GM03348 (cell line): ENCODE measurements at places on chromosomes 12 and 14.
A peak's percentile ranks its signal among the peaks of the same experiment; 100 is the strongest.

DNA sequence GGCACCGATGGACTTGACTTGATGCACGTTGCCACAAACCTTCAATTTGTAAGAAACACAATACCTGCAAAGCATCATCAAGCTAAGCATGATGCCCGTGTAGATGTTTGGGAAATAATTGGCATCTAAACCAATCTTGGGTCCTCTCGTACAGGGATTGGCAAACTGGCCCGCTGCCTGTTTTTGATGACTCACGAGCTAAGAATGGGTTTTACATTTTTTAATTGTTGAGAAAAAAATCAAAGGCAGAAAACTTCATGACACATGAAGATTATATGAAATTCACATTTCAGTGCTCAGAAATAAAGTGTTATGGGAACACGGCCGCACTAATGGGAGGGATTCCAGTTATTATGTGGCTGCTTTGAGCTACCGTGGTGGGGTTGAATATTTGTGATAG lies 10.9 kb downstream of the MTA1 start:
- peak; percentile 74 for DNase-seq

- DNase-seq: no peak
Measured at GRCh38 chr14:105420974-105421674, 1.5 kb downstream of the MTA1 start.

GRCh38 chr14:90288651-90289355 lies 32.5 kb downstream of the PSMC1 start:
- DNase-seq: no peak

- peak; percentile 81 for DNase-seq
Measured at GRCh38 chr12:113030875-113031525, 25.5 kb upstream of the DTX1 start.

GRCh38 chr12:26273811-26274210 lies 78.4 kb downstream of the SSPN start:
- DNase-seq: no peak

GRCh38 chr12:116695464-116695725 lies 42.5 kb downstream of the SPRING1 start:
- no peak for DNase-seq

DNA sequence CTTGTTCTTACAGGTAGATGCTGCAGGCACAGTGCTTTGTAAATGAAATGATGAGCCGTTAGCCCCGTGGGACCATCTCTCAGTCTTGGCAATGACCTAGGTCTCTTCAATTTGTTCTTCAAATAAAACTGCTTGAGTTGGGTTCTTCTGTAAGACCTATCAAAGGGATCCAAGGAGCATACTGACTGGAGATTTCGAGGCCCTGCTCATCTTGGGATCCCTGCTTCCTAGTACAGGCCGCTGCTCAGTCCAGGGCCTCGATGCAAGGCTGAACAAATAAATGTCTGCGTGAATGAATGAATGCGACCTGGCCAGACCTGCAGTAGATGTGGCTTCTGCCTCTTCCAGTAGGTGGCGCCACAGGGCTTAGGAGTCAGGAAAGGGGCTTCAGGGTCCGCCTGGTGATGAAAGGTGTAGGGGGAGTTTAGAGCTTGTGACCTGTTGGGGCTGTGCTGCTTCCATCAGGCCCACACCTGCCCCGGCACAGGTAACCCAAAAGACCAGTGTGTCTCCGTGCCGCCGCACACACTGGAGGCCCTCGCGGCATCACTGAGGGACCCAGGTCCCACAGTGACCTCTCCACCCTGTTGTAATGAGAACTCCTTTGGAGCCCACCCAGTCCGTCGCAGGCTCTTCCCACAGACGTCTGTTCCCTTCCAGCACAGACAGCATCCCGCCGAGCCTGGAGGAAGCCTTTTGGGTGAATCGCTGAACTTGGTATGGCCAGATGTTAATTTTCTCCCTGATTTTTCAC lies 4.4 kb downstream of the CACNA1C start:
- peak; percentile 64 for DNase-seq

GRCh38 chr12:114688256-114688845 lies 4.4 kb upstream of the TBX3 start:
- no peak for DNase-seq

- DNase-seq: no peak
Measured at GRCh38 chr12:13570005-13570694, 373.6 kb downstream of the EMP1 start.

DNA sequence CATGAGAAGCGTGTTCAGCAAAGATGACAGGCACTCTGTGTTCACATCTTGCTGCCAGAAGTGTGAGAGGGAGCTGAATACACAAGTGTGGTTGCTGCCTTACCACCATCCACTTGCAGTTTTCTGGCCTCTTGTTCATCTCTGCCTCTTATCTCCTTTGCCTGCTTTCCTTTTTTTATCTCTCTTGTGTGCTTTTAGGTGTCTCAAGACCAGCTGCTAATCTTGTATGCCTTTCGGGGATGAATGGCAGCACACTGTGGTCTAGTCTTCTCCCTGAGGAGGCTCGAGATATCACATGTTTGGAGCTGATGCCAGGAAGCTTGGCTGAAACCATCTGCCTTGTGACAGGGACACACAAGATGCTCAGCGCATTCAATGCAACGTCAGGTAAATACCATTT lies 17.2 kb downstream of the FAM234B start:
- DNase-seq: no peak

DNA sequence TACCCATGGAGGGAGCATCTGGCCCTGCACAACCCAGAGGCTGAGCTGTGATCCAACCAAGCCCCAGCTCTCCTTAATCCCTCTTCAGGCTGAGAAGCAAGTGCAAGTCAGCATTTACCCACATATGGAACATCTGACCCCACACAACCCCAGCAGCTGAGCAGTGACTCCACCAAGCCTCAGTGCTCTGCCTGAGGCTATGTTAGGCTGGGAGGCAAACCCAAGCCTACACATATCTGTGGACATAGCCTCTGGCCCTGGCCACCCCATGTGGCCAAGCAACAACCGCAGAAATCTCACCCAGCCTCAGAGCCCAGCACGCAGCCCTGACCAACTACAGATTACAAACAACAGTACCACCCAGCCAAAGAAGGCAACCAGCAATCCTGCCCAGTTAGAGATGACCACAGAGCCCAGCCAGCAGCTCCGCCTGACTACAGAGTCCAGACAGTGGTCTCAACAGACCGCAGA lies 142.8 kb downstream of the NUAK1 start:
- no peak for DNase-seq

DNA sequence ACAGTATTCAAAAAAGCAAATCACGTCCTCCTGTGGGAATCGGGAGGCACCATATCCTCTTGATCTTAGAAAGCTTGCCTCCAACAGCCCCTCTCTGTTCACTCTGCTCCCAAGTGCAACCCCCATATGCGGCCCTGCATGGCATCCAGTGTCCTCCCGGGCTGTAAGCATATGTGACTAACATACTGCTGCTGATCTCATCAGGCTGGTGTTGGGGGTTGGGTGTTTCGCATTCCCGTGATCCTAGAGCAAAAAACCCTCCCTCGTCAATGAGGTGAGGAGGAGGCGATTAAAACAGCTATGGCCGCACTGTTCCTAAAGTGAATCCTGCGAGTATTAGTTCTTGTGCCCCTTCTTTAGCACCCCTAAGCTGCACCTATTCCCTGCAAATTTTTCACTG lies 28.1 kb upstream of the PPM1A start:
- no peak for DNase-seq

GRCh38 chr12:56632701-56633467 lies 2.8 kb upstream of the BAZ2A start:
- DNase-seq: no peak

GRCh38 chr14:105883066-105884005 lies 357.0 kb downstream of the TMEM121 start:
- DNase-seq: no peak

- DNase-seq: no peak
Measured at GRCh38 chr14:65531148-65531547, 118.6 kb downstream of the FUT8 start.

GRCh38 chr14:55771242-55771981 lies 191.4 kb downstream of the KTN1 start:
- no peak for DNase-seq

GRCh38 chr14:39315859-39316444 lies 82.2 kb downstream of the MIA2 start:
- no peak for DNase-seq

DNA sequence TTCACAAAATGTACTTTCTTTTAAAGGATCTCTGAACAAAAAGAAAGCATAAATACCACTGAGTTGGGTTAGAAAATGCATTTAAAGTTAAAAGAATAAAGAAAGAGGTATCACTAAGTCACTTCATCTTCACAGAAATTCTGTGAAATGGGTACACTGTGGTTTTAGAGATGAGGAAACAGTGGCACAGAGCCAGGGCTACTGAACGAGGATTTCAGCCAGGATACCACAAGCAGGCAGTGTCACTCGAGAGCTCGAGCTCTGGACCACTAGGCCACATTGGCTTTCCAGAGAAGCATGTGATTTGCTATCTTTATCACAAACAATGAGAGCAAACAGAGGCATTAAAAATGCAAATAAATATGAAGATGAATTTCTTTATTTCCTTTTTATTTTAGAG lies 51.0 kb downstream of the WDHD1 start:
- peak; percentile 4 for DNase-seq

DNA sequence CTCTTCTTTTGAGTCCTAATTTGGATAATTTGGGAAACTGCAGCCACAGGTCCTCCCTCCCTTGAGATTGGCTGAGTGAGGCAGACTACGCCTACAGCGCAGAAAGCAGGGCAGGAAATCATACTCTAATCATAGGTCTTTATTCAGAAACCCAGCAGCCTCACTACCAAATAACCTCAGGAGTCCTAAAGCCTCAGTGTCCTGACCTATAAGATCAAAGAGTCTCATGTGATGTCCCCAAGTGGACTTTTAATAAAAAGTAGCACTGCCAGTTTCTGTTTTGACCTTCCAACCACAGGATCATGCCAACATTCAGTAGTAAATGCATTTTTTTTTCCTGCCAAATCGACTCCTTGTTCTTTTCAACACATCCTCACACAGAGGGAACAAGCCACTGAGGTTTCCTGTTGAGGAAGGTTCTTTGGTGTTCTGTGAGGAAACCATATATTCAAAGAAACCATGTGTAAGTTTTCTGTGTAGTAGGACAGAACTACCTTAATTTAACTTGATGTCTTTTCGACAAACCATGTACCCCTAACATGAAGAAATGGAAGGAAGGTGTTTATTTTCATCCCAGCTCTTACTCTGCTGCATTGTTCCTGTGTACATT lies 72.2 kb downstream of the VCPKMT start:
- no peak for DNase-seq

DNA sequence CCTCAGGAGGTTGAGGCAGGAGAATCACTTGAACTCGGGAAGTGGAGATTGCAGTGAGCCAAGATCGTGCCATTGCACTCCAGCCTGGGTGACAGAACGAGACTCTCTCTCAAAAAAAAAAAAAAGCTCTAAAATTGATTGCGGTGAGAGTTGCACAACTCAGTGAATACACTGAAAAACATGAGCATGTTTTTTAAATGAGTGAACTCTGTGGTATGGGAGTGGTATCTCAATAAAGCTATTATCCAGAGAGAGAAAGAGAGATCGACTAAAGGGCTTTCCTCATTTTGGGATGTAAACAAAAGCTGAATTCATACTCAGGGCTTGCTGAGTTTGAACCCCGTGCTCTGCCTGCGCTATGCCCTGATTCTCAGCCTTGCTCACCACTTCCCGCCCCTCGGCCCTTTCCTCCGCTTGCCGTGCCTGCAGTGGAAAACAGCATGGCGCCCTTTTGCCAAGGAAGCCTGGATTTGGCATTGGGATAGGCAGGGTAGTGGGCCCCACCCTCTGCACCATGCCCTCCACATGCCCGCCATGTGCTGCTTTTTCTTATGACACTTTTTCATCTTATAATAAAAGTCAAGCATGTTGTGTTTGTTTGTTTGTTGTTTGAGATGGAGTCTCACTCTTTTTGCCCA lies 102.5 kb downstream of the LGMN start:
- peak; percentile 82 for DNase-seq

DNA sequence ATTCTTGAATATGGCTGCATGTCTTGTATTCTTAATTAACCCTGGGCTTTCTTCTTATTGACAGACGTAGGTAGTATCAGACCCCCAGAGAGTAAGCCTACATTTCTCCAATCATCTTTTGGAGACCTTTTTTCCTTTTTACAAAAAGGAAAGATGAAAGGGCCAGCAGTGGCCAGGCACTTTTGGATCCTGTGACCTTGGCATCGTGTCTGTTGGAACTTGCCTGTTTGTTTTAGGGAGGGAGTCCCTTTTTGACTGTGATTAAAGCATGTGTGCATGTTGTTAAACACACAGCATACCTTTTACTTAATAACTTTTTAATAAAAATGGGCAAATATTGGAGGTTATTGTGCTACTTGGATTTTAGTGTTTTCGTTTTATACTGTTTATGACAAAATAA lies 57.2 kb downstream of the PCNX1 start:
- no peak for DNase-seq

GRCh38 chr14:72645706-72646105 lies 248.2 kb downstream of the DPF3 start:
- no peak for DNase-seq

GRCh38 chr12:52274521-52275120 lies at the start of gene KRT86:
TSS of gene KRT86 (plus strand) at chr12:52274645. CDS start at chr12:52301917, 27,272 bp downstream.
- DNase-seq: no peak

- peak; percentile 9 for DNase-seq
Measured at GRCh38 chr12:18345021-18345735, 83.9 kb downstream of the PIK3C2G start.

- DNase-seq: no peak
Measured at GRCh38 chr14:79668951-79669350, 542.4 kb downstream of the DIO2 start.

DNA sequence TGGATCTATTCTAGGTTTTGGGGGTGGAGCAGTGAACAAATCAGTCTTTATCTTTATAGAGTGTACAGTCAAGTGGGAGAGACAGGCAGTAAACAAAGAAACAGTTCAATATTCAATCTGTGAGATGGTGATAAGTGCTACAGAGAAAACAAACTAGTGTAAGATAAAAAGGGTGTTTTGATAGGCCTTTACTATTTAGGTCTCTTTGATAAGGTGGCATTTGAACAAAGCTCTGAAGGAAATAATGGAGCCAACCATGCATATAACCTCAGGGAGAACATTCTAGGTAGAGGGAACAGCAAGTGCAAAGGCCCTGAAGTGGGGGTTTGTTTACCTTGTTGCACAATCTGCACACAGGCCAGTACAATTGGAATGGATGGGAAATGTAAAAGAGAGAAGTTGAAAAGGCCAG lies 47.3 kb downstream of the PTPN11 start:
- DNase-seq: no peak

DNA sequence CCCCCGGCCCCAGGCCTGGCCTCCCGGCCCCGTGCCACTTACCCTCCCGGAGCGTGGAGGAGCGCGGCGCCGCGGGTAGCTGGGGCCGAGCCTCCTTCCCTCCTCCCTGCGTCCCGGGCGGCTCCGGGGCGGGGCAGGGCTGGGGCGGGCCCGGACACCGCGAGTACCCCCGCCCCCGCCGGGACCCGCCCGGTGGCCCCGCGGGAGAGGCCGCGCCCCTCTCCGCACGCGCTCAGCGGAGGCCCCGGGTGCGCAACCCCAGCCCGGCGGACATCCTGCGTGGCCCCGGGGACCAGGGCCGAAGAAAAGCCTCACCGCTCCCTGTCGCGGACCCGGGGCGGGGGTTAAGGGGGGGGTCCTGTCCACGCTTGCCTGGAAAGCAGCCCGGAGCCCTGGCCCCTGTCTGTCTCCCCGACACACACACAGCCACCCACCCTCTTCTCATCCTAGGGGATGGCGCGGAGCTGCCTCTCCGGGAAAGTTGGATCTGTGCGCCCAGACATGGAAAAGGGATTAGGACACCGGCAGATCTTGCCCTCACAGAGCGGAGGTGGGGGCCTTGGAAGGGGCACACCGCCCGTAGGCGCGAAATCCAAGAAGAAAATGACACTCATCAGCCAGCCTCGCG lies at the start of gene SYNE3:
SYNE3 (minus strand) TSS at position 97 of the 628 bp plus-strand sequence. CDS start 40,829 bp downstream, outside the sequence.
- peak; percentile 91 for DNase-seq

GRCh38 chr14:96889091-96889490 lies 91.9 kb downstream of the VRK1 start:
- no peak for DNase-seq

GRCh38 chr12:46149079-46149464 lies 119.8 kb downstream of the SLC38A1 start:
- no peak for DNase-seq
